ENCODE measurements at places on chromosomes 2 and 18.

- no peak for DNase-seq
Observed at GRCh38 chr2:20198001-20198400, 26.9 kb downstream of the SDC1 start.

DNA sequence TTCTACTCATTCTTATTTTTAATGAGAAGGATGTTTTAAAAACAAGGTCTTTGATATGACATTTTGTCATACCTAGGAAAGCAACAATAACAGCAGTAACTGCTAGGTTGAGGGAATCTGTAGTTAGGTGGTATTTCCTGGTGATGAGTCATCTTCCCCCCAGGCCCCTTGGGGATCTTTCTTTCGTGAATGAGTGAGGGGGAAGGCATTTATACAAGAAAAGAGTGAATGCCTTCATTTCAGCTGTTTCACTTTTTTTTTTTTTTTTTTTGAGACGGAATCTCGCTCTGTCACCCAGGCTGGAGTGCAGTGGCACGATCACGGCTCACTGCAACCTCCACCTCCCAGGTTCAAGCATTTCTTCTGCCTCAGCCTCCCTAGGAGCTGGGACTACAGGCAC is 108.6 kb downstream of the MAP4K4 start:
- no peak for DNase-seq

DNA sequence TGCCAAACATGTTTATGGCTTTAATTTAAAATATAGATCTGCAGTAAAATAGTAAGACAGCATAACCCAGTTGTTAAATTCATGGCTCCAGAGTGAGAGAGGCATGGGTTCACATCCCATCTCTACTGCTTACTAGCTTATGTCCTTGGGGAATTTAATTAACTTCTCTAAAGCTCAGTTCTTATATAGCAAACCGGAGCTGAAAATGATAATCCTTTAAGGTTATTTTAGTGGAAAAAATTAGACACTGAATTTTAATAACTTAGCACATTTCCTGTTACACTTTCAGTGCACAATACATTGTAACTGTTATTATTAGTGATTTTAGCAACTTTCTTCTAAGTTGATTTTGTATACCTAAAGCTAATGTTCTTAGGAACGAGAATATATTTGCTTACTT is 14.8 kb downstream of the SCN9A start:
- DNase-seq: no peak

DNA sequence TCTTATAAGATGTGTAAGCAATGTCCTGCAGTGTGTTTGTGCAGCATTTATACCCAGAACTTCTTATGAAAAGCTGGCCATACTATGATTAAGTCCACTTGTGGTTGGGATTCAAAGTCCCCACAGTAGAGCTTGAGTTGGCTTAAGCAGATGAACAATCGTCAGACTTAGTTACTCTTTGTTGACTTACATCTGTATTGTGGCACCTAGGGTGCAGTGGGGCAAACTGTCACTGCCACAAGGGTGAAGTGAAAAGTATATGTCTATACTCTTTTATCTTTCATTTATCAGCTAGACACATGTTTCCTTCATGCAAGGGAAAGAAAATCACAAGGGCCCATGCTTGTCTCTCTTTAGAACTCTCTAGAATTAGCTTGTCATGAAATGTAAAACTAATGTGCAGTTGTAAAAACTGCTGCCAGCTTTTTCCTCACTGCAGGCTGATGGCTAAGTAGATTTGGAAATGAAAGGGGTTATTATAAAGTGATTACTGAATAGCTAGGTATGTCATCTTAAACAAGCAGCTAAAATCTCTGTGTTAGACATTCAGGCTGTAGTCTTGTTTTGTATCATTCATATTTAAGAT is 474.5 kb downstream of the PTPRM start:
- no peak for DNase-seq

- DNase-seq: no peak
Observed at GRCh38 chr2:219555956-219556355, 12.1 kb downstream of the TMEM198 start.

DNA sequence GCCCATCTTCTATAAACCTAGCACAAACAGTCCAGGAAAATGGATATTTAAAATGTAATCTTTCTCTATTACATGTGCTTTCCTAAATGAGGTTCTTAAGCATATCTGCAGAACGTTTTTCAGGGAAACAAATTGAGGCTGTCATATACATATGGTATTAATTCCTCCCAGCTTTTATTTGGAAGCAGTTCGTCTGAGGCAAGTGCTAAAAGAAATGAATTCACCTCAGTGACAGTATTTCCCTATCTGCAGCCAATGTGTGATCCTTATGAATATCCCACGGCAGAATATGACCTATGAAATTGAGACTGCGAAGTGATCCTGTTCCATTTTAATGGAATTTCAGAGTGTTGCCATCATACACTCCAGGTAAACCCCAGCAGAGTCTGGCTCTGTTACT is 7.1 kb downstream of the MYOM1 start:
- no peak for DNase-seq

DNA sequence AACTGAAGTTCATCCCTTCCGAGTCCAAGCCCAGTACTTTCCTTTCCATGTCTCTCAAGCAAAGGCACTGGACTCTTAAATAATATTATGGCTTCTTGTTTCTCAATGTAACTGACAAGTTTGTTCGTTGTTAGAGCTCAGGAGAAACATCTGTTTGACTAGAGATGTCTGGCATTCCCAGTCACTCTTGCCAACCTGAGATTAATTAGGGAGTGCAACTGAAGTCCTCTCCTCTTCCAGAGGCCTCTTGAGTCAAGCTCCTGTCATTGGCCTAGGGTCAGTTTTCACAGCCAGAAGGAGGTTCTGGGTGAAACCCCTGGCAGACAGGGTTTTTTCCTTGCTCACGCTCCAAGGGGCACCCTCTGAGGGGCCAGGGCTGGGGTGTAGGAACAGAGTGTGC is 196.1 kb downstream of the AGPS start:
- no peak for DNase-seq

- no peak for DNase-seq
Observed at GRCh38 chr18:23977719-23978483, 36.7 kb upstream of the TTC39C start.

- DNase-seq: no peak
Observed at GRCh38 chr2:29281916-29282247, 166.7 kb downstream of the CLIP4 start.

DNA sequence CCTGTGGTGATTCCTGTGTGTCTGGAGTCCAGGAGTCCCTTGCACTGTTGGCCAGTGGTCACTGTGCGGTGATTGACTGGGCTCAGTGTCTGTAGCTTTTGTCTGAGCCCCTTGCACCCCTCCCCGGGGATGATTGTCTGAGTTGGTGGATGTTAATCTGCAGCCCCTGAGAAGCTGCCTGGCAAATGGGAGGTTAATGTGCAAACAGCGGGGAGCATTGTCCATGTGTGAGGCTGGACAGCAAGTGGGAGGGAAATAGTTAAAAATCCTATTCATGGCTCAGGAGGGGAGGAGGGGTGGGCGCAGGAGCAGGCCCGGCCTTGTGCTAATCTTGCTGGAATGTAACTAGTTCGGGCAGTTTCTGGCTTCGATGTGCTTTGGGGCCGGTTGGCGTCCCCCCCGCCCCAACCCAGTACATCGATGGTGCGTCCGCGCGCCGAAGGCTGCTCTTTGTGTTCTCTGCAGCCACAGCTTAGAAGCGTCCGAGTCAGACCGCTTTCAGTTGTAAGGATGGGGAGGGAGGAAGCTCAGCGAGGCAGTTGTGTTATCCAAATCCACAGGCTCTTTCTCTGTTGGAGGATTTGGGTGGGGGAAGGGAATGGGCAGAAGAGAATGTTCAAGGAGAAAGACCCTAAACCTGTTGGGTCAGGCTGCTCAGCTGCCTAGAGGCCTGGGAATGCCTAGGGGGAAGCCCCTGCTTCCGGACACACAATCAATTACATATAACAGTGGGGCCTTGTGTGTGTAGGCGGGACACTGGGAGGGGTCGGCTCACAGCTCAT is 71.8 kb downstream of the TGOLN2 start:
- no peak for DNase-seq

- no peak for DNase-seq
Observed at GRCh38 chr2:71932780-71933466, 214.7 kb downstream of the CYP26B1 start.

GRCh38 chr2:226963528-226963927 is 127.7 kb downstream of the RHBDD1 start:
- no peak for DNase-seq

- DNase-seq: no peak
Observed at GRCh38 chr2:228144961-228145360, 36.5 kb downstream of the SPHKAP start.

DNA sequence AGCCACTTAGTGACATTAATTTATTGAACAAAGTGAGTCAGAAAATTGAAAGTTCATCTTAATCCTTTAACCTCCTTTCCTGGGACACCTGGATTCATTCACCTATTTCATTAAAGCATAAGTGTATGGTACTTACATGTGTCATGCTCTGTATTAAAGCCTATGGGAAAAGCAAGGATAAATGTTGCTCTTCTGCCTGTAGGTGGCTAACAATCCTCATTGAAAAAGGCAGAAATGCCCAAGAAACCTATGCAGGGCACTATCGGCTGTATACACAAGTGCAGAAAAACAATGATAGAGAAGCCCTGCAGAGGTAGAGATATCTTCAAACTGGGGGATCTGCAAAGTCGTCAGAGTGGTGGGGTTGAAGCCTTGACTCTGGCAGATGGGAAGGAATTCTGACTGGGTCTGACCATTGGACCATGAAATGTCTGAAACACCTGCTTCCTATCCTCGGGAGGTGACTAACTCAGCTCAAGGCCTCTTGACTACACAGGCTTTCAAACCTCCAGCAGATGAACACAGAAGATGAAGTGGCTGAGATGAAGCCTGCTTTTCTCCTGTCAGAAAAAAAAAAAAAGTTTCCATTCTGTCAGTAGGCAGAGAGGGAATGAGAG is 83.1 kb downstream of the DCC start:
- no peak for DNase-seq

DNA sequence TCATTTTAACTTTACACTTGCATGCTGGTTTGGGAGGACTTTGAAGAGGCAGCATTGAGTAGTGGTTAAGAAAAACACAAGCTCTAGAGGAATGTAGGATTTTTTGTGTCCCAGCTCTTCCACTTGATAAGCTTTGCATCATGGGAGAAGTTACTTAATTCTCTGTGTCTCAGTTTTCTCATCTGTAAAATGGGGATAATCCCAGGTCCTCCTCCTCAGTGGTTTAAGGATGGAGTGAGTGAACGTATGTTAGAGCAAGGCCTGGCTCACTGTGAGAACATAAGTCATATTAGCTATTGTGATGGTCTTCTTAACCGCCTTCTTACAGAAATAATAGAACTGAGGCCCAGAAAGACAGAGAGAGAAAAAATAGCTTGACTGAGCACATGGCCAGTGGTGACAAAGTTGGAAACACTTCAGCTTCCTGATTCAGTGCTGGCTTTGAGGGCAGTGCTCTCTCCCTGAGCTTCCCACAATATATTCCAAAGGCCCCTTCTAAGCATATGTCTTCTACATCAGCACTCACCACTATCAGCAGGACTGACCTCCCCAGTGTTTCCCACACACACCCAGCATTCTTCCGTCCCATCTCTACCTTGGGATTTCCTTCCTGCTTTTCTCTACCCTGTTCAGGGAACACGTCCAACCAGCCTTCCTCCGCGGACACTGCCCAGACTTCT is 214.9 kb upstream of the TNP1 start:
- no peak for DNase-seq

DNA sequence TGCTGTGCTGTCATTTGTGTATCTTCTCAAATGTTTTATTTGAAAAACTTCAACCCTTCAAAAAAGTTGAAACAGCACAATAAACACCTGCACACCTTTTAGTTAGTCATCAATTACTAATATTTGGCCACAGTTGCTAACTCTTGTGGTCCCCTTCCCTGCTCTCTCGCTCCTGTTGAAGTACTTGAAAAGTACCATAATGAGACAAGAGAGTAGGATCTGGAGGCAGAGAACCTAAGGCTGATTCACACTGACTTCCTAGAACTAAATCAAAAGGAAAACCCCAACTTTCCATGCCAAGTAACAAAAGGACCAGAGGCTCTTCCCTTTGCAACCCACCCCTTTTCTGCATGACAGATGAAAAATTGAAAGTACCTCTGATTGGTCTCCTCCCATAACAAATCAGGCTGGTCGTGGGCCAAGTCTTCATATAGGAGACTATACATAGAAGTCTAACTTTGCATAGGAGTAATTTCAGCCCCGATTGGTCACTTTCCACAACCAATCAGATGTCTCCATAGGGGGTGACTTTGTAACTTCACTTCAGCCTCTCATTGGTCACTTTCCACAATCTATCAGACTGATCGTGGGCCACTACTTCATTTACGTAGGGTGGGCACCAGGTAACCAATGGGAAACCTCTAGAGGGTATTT is 179.7 kb downstream of the EPHA4 start:
- DNase-seq: no peak

DNA sequence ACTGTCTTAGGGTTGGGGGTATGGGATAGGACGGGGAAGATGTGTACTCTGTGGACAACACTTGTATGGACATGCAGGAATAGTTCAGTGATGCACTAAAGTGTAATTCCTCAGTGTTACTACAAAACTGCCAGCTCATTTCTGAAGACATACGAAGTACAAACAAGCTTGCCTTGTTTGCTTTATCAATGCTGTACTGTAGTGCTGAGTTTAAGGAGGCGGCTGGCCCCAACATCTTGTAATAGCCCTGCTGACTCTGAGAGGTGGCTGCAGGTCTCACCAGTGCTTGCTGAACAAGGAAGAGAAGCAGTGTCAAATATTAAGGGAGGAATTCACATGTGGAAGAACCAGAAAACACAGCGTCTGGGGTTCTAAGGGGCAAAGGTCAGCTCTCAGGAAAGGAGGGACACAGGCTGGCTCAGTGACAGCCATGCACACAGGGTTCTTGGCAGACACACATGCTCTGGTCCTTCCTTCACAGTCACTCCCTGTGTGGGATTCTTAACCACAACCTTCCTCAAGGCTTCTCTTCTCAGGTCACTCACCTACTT is 39.8 kb upstream of the EVA1A start:
- no peak for DNase-seq

- no peak for DNase-seq
Observed at GRCh38 chr2:232776435-232776834, at the start of gene KCNJ13. Gene KCNJ13, minus strand, starts transcription at chr2:232776565. Its CDS starts 5,203 bp downstream, at chr2:232771362.

All from D721Med (cell line).